ENCODE measurements at places on chromosomes 2 and 18.

DNA sequence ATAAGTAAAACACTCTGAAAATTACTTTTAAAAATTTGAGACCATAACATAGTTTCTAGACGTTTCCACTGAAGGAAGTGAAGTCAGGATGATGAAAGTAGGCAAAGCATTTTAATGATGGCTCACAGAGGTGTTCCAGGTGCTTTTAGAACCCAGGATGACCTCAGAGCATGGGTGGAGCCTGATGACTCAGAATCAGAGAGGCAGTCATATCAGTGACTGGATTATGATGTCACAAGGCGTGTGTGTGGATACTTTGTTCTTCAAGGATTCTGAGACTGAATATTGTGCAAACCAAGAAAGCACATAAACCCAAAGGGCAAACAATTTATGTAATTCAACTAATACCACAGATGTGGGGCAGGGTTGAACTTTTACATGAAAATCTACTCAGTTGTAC, 208.0 kb upstream of the FBXO11 start:
- DNase-seq, result no peak

DNA sequence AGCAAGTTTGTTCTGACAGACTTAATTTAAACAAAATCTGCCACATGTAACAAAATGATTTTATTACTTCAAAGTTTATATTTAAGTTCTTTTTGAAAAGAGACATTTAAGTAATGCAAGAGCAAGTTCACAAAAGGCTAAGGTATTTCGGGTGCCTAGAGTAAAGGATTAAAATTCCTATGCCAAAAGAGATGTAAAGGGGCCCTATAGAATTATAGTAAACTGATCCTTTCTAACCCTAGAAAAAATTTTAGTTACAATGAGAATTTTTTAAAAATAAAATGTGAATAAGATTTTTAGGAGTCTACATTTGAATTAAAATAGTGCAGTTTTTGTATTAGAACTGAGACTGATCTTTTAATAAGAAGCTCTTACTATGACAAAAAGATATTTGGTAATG, 147.1 kb downstream of the PLEKHA3 start:
- DNase-seq, result no peak

DNA sequence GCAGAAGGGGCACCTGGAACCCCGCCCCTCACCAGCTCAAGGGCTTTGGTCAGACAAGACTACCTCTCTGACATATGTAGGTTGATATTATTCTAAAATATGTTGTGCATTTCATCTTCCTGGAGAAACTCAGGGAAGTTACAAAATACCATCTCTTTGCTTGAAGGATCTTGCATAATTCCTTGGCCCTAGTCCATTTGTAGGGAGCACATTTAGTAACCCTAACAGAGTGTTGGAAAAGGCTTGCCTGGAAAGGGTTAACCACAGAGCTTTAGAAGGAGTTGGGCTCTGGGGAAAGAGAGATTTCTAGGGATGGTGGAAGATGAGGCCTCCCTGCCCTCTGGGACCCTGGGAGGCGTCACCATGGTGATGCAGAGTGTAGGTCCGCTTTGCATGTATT, 143.0 kb upstream of the SLC1A4 start:
- DNase-seq, result no peak

DNA sequence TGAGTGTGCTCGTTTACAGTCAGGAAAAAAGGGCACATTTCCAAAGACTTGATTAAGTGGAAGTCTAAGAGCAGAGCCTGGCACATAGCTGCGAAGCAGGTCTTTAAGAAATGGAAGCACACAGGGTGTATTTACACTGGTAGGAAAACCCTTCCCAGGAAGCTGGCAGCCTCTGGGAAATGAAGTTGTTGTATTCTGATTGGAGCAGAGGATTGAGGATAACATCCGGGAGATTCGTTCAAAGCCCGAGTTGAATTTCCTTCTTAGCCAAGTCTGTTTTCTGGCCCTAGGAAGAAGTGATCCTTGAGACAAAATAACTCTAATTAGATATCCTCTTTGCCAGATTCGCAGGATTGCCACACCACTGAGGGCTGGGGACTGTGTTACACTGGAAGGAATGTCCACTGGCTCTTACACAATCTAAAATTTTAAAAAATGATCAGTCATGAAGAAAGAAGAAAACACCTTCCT, 75.9 kb downstream of the ITGB1BP1 start:
- DNase-seq, result no peak

GRCh38 chr2:24856791-24857211, 63.2 kb downstream of the ADCY3 start:
- no peak for DNase-seq

- DNase-seq, result no peak
Measured at GRCh38 chr2:110717734-110718133, 14.6 kb upstream of the ACOXL start.

- DNase-seq, result peak; percentile 60
Measured at GRCh38 chr2:204325468-204325867, 219.8 kb upstream of the PARD3B start.

DNA sequence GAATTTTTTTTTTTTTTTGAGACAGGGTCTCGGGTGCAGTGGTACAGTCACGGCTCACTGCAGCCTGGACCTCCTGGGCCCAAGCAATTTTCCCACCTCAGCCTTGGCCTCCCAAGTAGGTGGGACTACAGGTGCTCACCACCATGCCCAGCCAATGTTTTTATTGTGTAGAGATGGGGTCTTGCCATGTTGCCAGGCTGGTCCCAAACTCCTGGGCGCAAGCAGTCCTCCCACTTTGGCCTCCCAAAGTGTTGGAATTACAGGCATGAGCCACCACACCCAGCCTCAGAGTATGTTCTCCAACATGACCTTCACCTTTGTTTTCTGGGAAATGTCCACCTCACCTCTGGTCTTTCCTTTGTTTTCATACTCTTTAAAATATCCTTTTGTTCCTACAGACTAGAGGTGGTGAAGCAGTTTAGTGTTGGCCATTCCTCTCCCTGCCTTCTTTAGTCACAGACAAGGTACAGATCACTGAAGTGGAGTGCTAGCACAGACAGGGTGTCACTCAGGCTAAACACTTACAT, 19.5 kb upstream of the MOCOS start:
- no peak for DNase-seq

DNA sequence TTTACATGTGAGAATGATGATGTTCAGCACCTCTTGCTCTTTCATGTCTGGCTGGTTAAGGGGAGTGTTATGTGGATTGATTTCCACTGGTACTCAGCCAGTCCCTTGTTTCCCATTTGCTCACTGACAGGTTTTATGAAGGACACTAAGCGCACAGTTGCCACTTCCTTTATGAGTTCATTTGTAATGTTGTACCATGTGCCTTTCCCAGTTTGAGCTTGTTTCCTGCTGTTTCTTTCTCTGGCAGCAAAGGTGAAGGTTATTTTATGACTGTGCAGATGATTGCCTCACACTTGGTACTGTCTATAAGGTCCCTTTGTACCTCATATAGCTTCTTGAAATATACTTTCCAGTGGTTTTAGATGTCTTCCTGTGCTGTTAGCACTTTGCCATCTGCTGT, 1700.5 kb upstream of the TMEFF2 start:
- no peak for DNase-seq

GRCh38 chr2:241150660-241151530, 628 bp downstream of the PPP1R7 start:
- no peak for DNase-seq

- no peak for DNase-seq
Measured at GRCh38 chr2:236856848-236857235, 228.8 kb upstream of the COPS8 start.

GRCh38 chr2:59217360-59217759, 976.2 kb upstream of the FANCL start:
- no peak for DNase-seq

DNA sequence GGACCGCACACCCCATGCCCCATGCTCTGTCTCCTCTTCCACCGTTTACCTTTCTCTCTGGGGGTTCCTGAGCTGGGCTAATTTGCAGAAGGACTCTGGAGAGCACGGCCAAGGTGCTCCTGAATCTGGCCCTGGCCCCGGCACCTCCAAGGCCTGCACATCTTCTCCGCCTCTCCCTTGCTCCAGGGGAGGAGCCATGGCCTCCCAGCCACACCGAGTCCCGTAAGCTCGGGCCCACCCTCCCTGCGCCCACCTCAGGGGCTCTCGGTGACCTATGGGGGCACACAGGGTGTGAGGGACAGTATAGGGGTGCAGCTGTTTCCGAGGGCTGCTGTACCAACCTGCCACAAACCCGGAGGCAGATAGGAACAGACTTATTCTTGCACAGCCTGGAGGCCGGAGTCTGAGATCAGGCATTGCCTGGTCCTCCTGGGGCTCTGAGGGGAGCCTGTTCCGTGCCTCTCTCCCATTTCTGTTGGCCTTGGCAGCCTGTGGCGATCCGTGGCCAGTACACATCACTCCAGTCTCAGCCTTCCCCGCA, 127.3 kb upstream of the GPC1 start:
- DNase-seq, result no peak

- no peak for DNase-seq
Measured at GRCh38 chr2:73821669-73822068, 7.1 kb upstream of the STAMBP start.

DNA sequence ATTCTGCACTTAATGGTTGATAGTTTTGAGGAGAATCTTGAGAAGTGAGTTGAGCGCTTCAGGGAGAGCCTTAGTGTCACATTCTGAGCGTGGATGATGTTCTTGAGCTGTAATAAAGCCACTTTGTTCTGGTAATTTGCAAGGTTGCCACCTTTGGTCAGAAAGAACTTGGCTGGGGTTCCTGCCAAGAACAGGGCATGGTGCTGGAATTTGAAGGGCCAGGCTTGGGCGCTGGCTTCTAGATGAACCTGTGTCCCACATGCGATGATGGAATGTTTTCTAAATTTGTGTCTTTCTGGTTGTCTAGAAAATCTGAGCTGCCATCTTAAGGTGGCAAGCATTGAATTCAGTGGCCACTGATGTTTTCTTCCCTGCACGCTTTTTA, 124.1 kb upstream of the EML6 start:
- no peak for DNase-seq

- DNase-seq, result no peak
Measured at GRCh38 chr2:99862566-99862965, 279.8 kb downstream of the AFF3 start.

DNA sequence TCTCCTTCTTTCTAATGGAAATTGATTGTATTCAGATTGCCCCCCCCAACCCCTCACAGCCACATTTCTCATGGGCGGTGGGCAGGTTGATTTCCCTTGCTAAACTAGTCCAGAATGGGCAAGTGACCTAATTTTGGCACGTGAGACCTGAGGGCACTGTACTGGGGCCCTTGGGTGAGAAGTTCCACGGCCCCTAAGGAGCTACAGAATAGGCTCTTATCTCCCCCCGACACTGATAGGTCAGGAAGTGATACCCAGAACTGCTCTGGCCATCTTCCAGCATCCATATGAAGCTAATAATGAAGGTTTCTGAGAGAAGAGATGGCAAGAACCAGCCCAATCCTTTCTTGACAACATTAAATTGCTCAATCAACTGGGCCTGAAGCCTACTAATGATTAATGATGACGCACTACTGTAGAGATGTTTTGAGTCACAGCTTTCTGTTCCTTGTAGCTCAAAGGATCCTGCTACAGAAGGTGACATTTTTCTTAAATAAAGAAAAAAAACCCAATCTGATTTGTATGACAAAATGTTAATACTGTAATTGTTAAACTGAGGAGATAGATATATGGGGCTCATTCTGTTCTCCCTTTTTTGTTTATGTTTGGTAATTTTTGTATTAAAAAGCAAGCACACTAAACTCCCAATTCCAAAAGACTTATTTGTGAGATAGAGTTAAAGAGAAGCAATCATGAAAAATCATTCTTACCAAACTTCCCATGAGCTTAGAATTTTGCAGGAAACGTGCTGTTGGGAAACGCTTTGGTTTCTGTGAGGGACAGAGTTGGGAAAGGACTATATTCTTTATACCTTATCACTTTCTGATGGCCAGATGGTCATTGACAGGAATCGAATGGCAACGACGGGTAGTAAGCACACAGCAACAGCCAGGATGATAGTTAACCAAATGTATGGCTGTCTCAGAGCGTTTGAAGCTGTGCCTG, 28.2 kb upstream of the NARS1 start:
- no peak for DNase-seq

DNA sequence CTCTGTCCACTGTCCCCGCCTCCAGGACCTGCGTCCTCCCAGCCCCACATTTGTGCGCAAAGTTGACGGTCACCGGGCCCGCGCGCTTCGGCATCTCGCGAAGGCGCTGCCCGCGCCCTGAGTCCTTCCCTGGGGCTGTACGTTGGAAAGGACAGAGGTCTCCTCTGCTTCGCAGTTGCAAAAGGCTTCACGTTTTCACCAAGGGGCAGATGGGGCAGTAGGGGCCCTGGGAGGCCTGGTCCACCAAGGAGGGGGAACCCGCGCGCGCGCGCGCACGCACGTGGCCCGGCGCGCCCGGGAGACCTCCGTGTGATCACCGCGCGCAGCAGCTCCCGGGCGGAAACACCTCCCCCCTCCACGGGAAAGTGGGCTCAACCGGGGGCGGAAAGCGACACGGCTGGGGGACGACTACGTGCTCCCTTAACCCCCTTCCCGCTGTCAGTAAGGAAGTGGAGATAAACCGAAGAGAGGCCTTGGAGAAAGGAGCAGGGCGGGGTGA, 21.9 kb downstream of the TEX44 start:
- no peak for DNase-seq

GRCh38 chr2:161041356-161041755, 118.9 kb upstream of the TANK start:
- DNase-seq, result no peak

GRCh38 chr2:167752734-167753133, 494.7 kb downstream of the STK39 start:
- no peak for DNase-seq

DNA sequence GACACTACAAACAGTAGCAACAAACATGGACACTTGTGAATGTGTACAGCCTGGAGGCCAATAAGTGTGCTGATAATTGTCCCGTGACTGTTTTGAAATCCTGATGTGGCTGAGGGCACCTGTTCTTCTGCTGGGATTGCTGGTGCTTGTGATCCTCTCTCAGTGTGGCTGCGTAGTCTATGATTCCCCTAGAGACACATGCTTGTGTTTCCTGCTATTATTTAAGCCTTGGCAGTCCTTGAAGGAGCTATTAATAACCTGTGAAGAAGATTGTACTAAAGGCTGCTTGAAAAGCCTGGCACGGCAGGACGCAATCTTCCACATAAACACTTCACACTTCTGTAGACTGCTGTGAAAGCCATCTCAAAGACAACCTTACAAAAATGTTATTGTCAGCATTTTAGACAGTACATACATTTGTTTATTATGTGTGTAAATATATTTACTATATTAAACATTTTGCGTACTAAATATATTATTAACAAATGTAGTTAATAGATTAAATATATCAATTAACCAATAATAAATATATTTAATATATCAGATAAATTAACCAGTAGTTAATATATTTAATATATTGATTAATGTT, 71.4 kb downstream of the GALR1 start:
- no peak for DNase-seq

GRCh38 chr2:105786231-105787230, 41.8 kb downstream of the NCK2 start:
- DNase-seq, result no peak

GRCh38 chr2:194619366-194619765, 1037.7 kb upstream of the SLC39A10 start:
- DNase-seq, result no peak

DNA sequence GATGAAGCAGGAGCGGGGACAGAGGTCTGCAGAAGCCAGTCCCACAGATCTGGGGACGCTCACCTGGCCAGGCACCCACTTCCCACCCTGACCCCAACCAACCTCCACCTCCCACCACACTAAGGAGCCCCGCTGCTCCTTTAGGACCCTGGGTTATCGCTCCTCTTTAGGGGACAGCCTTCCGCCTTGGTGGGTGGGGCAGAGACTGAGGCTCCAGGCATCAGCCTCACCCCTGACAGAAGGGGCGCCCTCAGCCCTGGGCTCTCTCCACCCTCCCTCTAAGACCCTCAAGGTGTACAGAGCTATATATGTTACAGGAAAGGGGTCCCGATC, 33.5 kb upstream of the SLC66A3 start:
- no peak for DNase-seq

- DNase-seq, result no peak
Measured at GRCh38 chr18:37577051-37577611, 11.5 kb upstream of the CELF4 start.

All from SHP77 (cell line).